ENCODE measurements at places on chromosomes 2 and 18.

GRCh38 chr18:24427484-24427883, 1.0 kb downstream of the IMPACT start:
- DNase-seq = no peak

GRCh38 chr2:111967018-111967417, 68.6 kb downstream of the MERTK start:
- DNase-seq = no peak

DNA sequence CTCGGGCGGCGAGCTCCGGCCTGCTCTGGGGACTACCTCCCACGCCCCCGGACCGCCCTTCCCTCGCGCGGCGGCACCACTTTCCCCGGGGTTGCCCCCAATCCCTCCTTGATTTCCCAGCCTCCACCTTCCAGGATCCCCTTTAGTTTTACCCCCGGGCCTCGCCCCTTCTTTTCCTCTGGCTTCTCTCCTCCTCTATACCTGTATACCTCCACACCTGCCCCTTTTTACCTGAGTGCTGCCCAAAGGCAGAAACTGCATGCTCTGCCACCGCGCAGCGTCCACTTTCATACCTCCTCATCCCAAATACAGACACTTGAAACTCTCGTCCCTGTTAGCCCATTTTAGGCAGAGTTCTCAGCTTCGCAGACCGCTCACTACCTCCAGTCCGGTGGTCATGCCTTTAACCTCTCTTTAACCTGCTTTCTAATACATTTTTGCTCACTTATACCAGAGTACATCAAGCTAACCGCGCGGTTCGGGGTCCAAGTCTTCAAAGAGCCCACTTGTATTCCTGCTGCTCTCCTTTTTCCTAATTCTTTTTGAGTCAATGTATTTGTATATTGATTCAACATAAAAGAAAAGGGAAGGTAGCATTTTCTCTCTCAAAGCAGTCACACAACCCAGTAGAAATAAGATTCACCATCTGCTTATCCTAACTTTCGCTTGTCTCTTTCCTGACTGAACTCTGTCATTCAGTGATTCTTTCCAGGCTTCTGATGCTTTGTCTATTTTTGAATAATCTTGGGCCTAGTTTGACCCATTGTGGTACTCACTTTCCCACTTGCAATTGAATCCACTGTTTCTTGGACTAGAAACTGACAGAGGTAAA, 901 bp downstream of the SPOPL start:
- no peak for DNase-seq

- no peak for DNase-seq
Measured at GRCh38 chr2:86793752-86794151, 3.0 kb upstream of the CD8A start.

- DNase-seq = no peak
Measured at GRCh38 chr2:241734208-241734466, 293 bp upstream of the D2HGDH start.

GRCh38 chr2:193518041-193518817, 1323.5 kb upstream of the TMEFF2 start:
- no peak for DNase-seq

DNA sequence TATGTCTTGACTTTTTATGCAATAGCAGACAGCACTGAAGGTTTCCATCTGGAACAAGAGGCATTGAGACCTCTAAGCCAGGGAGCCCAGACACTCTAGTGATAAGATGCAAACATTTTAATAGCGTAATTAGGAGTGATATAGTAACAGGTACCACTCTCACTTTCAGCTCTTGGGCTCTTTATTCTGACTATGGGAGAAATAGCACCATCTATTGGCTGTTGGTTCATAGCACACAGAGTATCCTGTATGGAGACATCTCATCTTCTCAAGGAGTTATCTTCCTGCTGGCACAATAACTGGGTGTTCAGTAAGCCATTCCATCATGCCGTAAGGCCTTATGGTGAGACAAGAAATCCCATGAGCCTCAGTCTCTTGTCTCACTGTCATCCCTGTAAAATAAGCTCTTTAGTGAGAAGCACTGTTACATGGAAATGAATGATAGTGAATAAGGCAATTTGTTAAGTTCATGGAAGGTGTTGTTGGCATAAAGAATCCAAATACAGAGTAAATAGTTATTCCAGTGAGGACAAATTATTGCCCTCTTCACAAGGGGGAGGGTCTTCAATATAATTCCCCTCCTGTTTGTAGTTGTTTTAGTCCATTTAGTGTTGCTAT, 48.3 kb downstream of the THUMPD2 start:
- no peak for DNase-seq

DNA sequence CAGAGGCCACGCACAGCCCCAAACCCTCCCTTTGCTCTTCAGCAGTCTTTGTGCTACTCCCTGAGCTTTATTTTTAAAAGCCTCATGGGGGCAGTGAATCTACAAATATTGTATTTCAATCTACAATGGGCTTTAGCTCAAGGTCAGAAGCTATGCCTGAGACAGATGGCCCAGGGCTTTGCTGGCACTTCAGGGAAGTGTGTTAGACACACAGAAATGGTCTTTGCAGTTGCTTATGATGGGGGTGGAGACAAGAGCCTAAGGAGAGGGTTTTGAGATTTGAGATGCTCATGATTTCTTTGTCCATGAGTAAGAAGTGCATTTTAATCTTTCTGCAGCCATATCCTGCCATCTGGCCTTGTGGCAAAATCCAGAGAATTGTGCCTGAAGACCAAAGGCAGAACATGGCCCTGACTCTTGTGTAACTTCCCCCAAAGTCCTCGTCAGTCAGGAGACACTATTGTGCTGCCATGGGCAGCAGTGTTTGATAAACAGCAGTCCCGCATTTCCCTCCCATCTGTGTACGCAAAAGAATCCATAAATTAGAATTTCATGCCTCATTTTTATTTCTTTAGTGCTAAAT, 92.6 kb downstream of the VAPA start:
- DNase-seq = no peak

DNA sequence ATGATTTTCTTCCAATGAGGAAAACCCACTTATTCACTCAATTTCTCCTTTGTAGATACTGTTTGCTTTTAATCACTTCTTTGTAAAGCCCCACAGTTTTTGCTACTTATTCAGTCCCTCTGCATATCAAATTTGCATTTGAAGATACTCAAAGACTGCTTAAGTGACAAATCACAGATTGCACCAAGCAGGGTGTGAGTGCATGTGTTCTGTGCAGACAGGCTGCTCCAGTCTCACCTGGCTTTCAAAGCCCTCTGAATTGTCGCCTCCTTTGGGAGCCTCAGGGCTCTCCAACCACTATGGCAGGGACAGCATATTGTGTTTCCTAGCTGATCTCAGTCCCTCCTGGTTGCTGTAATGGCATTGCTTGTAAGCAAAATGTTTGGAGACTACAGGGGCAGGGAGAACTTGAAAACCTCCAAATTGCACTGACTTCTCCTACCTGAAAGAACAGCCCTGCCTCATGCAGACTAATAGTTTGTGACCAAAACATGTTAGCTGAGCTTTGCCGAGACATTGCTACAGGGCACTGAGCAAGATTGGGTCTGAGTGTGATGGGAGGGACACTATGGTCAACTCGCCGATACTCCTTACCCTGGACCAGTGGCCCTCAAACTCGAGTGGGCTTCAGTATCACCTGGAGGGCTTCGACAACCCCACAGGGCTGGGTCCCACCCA, 96.8 kb downstream of the POLE4 start:
- no peak for DNase-seq

DNA sequence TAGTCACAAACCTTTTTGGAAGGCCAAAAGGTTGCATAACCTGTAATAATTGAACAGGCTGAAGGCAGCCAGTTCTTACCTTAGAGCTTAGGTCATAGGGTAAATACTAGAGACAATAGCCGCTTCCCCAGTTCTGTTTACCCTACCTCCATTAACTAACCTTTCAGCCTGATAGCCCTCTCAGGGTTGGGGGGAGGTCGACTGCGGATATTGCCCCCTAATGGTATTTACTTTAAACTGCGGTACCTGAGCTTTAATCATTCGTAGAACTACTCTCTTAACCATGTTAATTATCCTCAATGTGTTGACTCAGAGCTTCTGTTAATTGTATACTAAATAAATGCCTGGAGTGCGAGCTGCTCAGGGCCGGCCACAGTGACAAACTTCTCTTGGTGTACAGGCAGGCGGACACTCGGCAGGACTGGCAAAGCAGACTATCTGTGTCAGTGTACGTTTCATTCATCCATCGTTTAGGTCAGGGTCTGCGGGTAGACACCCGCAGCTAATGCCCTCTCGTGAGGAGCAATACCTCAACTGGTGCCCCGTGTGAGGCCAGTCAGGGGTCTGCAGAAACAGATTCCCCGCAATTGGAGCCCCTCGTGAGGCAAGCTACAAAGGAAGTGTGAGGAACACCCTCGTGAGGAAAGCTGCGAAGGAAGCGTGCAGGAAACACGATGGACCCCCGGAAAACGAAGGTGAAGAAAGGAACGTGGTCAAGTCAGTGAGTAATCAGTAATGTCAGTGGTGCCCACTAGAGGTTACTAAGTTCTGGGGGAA, 115.3 kb upstream of the SCN7A start:
- DNase-seq = no peak

DNA sequence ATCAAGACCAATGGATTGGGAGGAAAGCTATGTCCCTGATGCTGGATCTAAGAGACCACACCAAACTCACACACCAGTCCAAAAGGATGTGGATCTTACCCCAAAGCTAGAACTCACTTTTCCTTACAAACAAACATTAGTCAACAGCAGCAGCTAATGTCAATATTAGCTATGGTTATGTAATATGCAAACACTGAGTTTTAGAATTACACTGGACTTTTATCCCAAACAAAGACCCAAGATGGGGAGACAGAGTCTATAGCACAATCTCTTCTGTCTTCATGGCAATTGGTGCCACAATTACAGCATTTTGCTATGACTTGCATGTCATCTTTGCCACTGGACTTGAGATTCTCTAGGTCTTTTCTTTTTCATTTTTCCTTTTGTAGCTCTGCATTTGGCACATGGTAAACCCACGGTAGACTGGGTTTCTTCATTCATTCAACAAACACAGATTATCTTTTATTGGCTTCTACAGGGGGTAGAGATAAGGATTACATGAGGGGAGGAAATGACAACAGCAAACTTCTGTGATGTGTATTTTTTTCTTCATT, 59.0 kb downstream of the SPRED2 start:
- DNase-seq = no peak

DNA sequence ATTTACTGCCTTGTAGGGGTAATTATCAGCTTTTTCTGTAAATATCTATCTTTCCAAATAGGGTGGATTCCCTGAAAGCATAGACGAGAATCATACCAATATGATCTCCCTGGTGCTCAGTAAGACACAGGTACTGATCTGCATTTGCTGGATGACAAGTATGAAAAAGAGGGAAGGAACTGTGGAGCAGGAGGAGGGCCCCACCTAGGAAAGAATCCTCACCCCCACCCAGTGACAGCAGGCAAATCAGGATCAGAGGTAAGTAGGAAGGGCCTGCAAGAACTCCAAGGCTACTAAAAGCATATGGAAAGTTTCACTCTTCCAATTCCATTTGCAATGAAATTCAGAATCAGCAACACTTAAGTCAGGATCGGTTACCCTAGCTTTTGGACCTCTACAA, 42.3 kb downstream of the METTL8 start:
- DNase-seq = no peak

- no peak for DNase-seq
Measured at GRCh38 chr2:184113696-184114403, 484.5 kb upstream of the ZNF804A start.

GRCh38 chr2:5734859-5735520, 42.8 kb downstream of the SOX11 start:
- DNase-seq = no peak

DNA sequence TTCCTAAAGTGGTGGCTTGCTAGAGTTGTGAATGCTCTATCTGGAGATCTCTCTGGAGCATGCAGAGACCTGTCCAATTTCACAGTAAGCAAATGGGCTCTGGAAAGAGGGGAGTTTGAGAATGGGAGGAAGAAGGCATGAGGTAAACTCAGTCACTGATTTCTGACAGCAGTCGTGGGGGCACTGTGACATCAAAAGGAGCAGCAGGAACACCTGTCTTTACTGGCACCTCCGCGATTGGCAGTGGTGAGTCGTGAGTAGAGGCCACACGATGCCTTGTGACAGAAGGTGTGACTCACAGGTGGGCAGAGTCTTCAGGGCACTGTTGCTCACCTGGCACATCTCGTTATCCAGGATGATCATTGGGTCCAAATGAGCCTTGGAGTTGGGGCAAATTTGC, 38.8 kb upstream of the CAVIN2 start:
- DNase-seq = no peak

DNA sequence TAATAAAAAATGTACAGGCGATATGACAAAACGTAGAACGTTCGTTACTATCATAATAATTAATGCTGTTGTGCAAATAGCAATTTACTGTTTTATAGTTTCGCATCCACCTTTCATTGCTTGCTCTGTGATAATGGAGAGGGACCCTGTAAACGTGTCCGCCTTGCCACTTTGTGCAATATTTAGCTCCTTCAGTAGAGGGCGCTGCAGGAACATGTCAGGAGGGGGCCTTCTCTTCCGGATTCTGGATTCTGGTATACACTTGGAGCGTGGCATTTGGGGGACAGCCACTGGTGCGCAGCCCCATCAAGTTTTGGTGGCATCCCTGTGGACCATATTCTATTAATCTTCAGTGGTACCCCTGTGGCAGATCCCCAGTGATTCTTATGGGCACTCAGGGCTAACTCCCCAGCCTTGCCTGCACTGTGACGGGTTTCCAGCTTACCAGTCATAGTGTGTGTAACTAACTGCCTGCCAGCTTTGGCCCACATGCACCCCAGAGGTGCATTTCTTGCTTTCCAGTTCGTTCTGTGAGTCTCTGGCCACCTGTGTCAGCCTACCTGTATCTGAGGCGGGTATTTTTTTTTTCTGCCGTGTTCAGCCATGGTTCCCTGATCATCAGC, 140.3 kb downstream of the CYRIA start:
- no peak for DNase-seq

- no peak for DNase-seq
Measured at GRCh38 chr2:203892207-203892606, 24.6 kb downstream of the CTLA4 start.

GRCh38 chr2:146818122-146818521, 1026.7 kb upstream of the ACVR2A start:
- no peak for DNase-seq

- no peak for DNase-seq
Measured at GRCh38 chr2:149720615-149721014, 133.0 kb upstream of the MMADHC start.

- DNase-seq = no peak
Measured at GRCh38 chr18:63259567-63260379, 59.8 kb downstream of the BCL2 start.

- DNase-seq = no peak
Measured at GRCh38 chr2:232372231-232373208, 6.0 kb upstream of the ALPP start.

GRCh38 chr2:38485734-38486133, 108.7 kb upstream of the ATL2 start:
- no peak for DNase-seq

DNA sequence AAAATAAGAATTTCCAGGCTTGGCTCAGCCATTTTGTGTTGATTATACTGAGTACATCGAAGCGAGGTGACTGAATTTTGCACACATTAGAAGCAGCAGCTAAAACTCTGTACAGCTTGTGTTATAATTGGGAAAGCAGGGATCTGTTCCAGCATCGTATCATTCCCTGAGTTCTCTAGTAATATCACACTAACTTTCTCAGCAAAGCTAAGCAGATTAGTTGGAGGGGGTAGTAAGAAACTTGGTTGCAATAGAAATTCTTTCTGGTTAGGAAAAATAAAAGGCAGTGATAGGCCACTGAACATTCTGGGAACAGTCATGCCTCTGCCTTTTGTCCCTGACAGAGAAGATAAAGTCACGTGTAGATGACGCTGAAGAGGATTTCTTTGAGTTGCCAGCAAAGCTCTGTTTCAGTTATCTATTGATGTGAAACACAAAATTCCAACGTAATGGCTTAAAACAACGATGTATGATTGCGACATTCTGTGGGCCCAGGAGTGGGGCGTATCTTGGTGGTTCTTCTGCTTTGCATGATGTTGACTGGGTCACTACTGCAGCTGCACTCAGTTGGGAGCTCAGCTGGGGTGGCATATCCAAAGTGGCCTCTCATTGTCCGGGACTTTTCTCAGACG, 202.1 kb upstream of the MEX3C start:
- DNase-seq = no peak
